ENCODE measurements at places on chromosomes 7 and 10. TPM values are rescaled to one million over a fixed set of nuclear protein-coding genes. Genes with fewer than 3 reads are reported as not detected.

TUBB8 gene
- not detected for total RNA-seq

TMEM273 gene
- 31.2 TPM for total RNA-seq

COA1 gene
- total RNA-seq: 34.5 TPM

PNLIPRP2 gene
- not detected for total RNA-seq

GDF2 gene
- not detected for total RNA-seq

CDC14C gene
- total RNA-seq: not detected

IFIT2 gene
- 3.4 TPM for total RNA-seq

RBM20 gene
- 7.7 TPM for total RNA-seq

LEP gene
- not detected for total RNA-seq

FKBP9 gene
- 123 TPM for total RNA-seq

TUBAL3 gene
- total RNA-seq: 0.66 TPM

MEOX2 gene
- 11.2 TPM for total RNA-seq

AVPI1 gene
- 36.8 TPM for total RNA-seq

SPDYE5 gene
- total RNA-seq: not detected

PDK4 gene
- total RNA-seq: 165 TPM

POMZP3 gene
- 16.4 TPM for total RNA-seq

POP7 gene
- 51.3 TPM for total RNA-seq

FAM25G gene
- not detected for total RNA-seq

PPP1R17 gene
- total RNA-seq: not detected

SPDYE8 gene
- not detected for total RNA-seq

CUZD1 gene
- total RNA-seq: 0.17 TPM

CLDN3 gene
- total RNA-seq: not detected

RBP4 gene
- not detected for total RNA-seq

KLHDC10 gene
- total RNA-seq: 23.6 TPM

UTF1 gene
- not detected for total RNA-seq

ANKRD61 gene
- total RNA-seq: not detected
